Endothelial cell of umbilical vein (primary cell): ENCODE measurements at places on chromosomes 1 and 21. TPM values are rescaled to one million over a fixed set of nuclear protein-coding genes. Genes with fewer than 3 reads are reported as not detected.

Gene PLA2G2C
- not detected in 2 replicates for total RNA-seq

Gene TMPRSS2
- total RNA-seq: not detected in 2 replicates

Gene MANEAL
- 0.66 and 0.92 TPM in 2 replicates for total RNA-seq

Gene KCNJ15
- 1.4 and 1.5 TPM in 2 replicates for total RNA-seq

DNA sequence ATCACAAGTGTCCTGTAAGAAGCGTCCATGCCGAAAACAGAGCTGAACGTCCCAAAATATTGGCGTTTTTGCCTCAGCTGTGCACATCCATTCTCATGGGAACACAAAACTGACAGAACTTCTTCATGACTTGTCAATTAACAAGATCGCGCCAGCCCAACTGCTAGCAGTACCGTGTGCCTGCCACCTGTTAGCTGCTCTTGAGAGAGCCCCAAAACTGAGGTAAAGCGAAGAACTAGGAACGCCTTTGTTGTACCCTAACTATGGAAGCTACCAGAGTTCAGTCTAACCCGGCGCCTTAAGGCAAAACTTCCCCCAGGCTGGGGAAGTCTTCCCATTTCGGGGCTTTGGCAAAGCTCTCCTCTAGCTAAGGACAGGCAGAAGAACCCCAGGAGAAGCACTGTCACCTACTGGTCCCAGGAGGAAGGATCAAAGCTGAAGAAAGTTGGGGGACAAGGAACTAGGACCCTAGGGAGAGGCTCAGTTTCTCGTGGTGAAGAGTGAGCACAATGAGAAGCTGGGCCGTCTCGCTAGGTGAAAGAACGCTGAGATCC is 719 bp downstream of the EYA3 start:
- peak; percentile 68 for DNase-seq

GRCh38 chr1:46508757-46509156 is 19.1 kb downstream of the DMBX1 start:
- DNase-seq: no peak

DNA sequence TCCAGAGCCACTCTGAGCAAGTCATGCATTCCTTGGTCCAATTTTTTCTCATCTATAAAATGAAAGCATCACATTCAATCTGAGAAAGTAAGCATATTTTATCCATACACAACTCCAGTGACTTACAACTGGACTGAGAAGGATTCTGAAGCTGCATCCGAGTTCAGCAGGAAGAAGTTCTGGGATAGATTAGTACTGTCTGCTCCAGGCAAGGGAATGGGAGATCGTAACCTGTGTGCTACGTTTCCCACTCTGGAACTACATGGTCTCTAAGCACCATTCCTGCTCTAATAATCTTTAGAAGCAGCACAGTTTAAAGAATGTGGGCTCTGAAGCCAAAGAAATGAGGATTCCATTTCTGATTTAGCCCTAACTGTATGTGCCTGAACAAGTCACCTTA is 79.4 kb downstream of the LACTBL1 start:
- DNase-seq: no peak

DNA sequence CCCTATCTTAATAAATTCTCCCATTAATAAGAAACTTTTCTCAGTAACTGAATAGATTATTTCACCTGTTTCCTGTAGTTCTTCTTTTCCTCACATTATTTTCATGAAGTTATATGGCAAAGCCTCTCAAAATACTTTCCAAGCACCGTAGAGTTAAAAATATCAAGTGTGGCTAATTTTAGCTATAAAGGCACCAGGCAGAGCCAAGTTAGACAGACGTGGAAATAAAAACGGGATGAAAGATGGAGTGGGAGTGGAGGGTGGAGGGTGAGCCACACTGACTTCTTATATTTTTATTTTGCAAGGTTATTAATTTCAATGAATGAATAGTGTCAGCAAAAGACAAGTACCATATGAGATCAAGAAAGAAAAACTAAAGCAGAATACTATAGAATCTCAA is 71.7 kb downstream of the ENAH start:
- DNase-seq: peak; percentile 30

GRCh38 chr1:44903011-44903680 is 60.1 kb upstream of the PTCH2 start:
- no peak for DNase-seq

- no peak for DNase-seq
Measured at GRCh38 chr1:43957407-43958040, 10.8 kb downstream of the IPO13 start.

DNA sequence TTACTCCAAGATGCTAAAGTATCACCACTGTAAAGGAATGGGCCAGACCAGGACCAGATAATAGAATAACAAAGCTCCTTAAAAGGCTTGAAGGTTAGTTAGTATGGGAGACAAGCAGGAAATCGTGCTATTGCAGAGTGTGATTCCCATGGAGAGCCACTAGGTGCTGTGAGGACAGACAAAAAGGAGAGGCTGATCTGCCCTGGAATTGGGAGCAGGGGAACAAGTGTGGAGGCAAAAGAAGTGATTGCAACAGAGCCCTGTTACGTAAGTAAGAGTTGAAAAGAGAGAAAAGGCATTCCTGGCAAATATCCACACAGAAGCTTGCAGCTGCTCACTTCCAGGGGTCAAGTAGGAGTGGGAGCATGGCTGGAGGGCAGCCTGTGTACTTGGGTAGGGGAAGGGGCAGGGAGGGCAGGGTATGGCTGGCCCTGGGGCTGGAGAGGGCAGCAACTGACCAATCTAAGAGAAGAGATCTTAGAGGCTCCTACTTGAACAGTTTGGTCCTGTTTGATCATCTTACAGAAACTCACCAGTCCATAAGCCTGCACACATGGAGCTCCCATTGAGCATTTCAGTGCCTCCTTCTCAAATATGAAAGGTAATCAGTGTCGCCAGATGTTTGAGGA is 207.7 kb upstream of the GJB5 start:
- no peak for DNase-seq

DNA sequence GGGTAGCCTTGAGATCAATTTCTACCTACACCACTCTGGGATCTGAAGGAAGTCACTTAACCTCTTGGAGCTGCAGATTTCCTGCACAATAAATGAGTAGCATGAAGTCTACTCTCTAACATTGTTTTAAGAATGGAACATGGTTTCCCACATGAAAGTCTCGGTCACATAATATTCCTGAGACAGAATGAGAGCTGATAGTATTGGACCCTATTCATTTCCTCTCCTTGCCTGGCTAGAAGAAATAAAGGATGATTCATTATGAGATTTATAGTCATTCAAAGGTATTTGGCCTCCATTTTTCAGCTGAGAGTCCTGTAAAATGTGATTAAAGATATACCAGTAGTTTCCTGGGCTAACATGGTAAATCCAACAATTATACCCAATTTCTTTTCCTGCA is 56.7 kb downstream of the ARHGAP29 start:
- peak; percentile 49 for DNase-seq
